ENCODE measurements at places on chromosomes 16 and 17. TPM values are rescaled to one million over a fixed set of nuclear protein-coding genes. Genes with fewer than 3 reads are reported as not detected.

MYCBPAP gene
- 0.22 TPM for polyA plus RNA-seq

ACSM3 gene
- polyA plus RNA-seq: 74.0 TPM

LGALS9B gene
- not detected for polyA plus RNA-seq

CBFA2T3 gene
- 0.05 TPM for polyA plus RNA-seq

TPPP3 gene
- polyA plus RNA-seq: 0.16 TPM

CHST5 gene
- 0.05 TPM for polyA plus RNA-seq

TNP2 gene
- polyA plus RNA-seq: not detected

RAPGEFL1 gene
- polyA plus RNA-seq: 7.3 TPM

TEX19 gene
- 6.0 TPM for polyA plus RNA-seq

CRHR1 gene
- polyA plus RNA-seq: not detected

SDR42E1 gene
- polyA plus RNA-seq: 0.01 TPM

GALR2 gene
- polyA plus RNA-seq: 0.48 TPM

GP1BA gene
- not detected for polyA plus RNA-seq

TMIGD1 gene
- polyA plus RNA-seq: not detected

RNF157 gene
- 0.44 TPM for polyA plus RNA-seq

CCDC200 gene
- polyA plus RNA-seq: not detected

CACNG3 gene
- not detected for polyA plus RNA-seq

HS3ST3A1 gene
- 4.4 TPM for polyA plus RNA-seq

MRPL38 gene
- 91.0 TPM for polyA plus RNA-seq

TBC1D3G gene
- not detected for polyA plus RNA-seq

MFSD6L gene
- polyA plus RNA-seq: not detected

KCNH6 gene
- polyA plus RNA-seq: 0.05 TPM

ANKRD40CL gene
- 0.09 TPM for polyA plus RNA-seq

MYH1 gene
- polyA plus RNA-seq: 0.01 TPM

All from HepG2 (cell line).